ENCODE measurements at places on chromosomes 12 and 14.
A peak's percentile ranks its signal among the peaks of the same experiment; 100 is the strongest.

DNA sequence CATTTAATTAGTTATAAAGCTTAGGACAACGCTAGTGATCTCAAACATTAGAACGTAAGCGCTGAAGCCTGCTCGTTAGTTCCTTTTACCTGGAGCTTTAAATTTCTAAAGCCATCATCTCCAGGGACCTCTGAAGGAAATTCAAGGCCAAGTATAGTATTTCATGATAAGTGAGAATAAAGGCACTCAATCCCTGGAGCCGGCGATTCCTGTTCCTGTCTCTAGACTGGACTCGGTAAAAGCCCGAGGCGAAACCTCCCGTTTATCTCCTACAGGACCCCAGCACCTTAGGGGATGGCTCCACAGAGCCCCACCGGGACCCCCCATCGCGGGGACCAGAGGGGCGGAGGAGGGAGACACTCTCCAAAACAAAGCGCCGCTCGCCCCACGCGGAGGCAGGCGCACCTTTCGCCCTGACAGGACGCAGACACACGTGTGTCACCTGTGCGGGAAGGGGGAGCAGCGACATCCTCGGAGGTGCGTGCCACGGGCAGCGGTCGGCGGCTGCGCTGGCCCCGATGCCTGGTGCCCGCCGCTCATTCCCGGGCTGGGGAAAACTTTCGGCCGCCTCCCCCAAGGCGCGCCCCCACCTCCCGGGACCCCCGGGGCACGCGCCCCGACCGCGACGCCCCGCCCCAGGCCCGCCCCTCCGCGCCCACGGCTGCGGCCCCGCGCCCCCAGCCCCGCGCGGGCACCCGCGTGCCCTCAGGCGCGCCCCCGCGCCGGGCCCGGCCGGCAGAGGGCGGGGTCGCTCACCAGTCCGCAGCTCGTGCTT, 678 bp downstream of the RPS6KA5 start:
- no peaks in the 10 kb centered on the region for H3K27me3 ChIP-seq
- DNase-seq: no peak
- peak overlapping the region; percentile 84 for H3K27ac ChIP-seq
- peaks cover 14% of the 10 kb centered on the region for H3K4me1 ChIP-seq
- no peaks in the 10 kb centered on the region for H3K36me3 ChIP-seq

DNA sequence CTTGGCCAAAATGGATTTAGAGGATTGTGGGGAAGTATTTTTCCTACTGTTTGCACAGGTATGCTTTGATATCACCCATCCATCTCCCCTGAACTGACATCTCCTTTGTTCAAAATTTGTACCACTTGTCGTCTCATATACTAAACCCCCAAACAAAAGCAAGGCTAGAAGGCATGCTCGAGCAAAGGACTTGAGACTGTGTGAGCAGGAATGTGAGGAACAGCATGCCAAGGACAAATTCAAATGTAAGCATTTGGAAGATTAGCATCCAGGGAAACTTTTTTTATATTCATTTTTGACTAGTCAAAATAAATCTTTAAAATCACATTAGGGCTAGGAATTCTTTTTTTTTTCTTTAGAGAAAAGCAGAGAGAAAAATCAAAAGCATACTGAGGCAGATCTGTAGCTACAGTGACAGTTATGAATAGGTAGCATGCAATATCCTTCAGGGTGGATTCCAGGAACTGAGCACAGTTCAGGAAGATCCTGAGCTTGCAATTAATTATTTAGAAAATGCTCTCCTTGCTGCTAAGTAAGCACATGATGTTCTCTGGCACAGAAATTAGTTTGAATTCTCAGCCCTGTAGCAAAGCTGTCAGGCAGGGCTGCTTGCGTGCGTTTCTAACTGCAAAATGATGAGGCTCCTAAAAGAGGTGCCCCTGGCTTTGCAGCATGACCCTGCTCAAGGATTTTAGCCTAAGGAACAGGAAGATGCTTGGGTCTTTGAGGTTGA, 327.7 kb downstream of the LRIG3 start:
- H3K27me3 ChIP-seq: no peaks in the 10 kb centered on the region
- peak; percentile 44 for DNase-seq
- no peak overlapping the region for H3K4me3 ChIP-seq
- no peaks in the 10 kb centered on the region for H3K36me3 ChIP-seq

GRCh38 chr14:96631621-96632362, 129.6 kb downstream of the PAPOLA start:
- no peak overlapping the region for H3K4me3 ChIP-seq
- H3K4me1 ChIP-seq: no peaks in the 10 kb centered on the region
- H3K27ac ChIP-seq: no peak overlapping the region
- no peak for DNase-seq
- H3K27me3 ChIP-seq: no peaks in the 10 kb centered on the region

DNA sequence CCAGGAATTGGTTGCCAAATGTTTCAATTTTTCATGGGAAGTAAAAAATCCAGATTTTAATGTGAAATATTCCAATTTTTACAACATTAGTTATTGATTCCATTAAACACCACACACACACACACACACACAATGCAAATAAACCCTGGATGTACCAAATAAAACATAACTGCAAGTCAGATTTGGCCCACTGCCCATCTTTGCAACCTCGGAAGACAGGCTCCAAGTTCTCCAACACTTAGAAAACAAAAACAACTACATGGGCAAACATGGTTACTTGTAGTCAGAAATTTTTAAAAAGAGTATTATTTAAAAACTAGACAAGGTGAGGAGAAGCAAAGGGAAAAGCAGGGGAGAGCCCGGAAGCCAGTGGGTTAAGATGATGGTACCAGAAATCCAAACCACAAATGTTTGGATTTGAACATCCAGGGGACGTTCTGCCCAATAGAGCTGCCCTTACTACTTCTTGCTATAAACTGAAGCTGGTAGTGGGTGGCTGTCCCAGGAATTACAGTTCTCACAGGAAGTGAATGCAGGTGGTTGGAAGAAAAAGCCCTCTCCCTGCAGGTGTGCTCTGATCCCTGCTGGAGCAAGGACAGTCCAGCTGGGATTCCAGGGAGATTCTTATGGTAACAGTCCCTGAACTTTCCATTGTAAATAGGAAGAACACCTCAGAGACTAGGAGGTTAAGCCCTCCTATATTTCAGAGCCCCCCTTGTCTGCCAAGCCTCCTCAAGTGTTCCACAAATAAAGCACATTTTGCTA, 111.7 kb downstream of the SLC25A21 start:
- no peaks in the 10 kb centered on the region for H3K27me3 ChIP-seq
- no peak overlapping the region for H3K27ac ChIP-seq
- peaks cover 3% of the 10 kb centered on the region for H3K4me1 ChIP-seq
- no peak for DNase-seq
- H3K36me3 ChIP-seq: no peaks in the 10 kb centered on the region

- peak; percentile 90 for DNase-seq
- H3K36me3 ChIP-seq: no peaks in the 10 kb centered on the region
- peaks cover 4% of the 10 kb centered on the region for H3K4me1 ChIP-seq
- H3K4me3 ChIP-seq: no peak overlapping the region
- peak overlapping the region; percentile 20 for H3K27ac ChIP-seq
These were observed 46.5 kb downstream of the CCER1 start for GRCh38 chr12:90908465-90908864.

- H3K27ac ChIP-seq: no peak overlapping the region
- H3K27me3 ChIP-seq: no peaks in the 10 kb centered on the region
- H3K36me3 ChIP-seq: no peaks in the 10 kb centered on the region
- H3K4me3 ChIP-seq: no peak overlapping the region
- peaks cover 14% of the 10 kb centered on the region for H3K4me1 ChIP-seq
These were observed 13.5 kb upstream of the GOLGA5 start for GRCh38 chr14:92780444-92781232.

DNA sequence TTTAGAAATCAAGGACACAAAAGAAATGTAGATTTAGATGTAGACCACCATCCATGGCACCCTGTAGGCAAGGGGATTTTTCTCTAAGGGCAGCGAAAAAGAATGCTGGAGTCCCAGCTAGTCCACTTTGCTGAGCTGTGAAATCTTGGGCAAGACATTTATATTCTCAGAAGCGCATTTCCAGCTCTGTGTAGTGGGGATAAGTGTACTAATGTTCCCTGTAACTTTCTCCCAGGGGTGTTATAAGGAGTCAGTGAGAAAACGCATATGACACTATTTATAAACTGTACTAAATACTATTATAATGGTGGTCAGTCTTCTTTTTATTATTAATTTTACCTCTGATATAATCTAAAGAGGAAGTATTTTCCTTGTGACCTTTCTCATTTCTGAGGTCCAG, 133.4 kb upstream of the FRMD6 start:
- peaks cover 10% of the 10 kb centered on the region for H3K4me1 ChIP-seq
- DNase-seq: no peak

GRCh38 chr12:53868511-53868986, 70.1 kb upstream of the HOXC13 start:
- no peak for DNase-seq
- no peak overlapping the region for H3K4me3 ChIP-seq
- H3K27ac ChIP-seq: no peak overlapping the region
- no peaks in the 10 kb centered on the region for H3K4me1 ChIP-seq
- H3K27me3 ChIP-seq: peaks cover 10% of the 10 kb centered on the region
- H3K36me3 ChIP-seq: no peaks in the 10 kb centered on the region

- peak; percentile 88 for DNase-seq
- no peak overlapping the region for H3K4me3 ChIP-seq
- no peaks in the 10 kb centered on the region for H3K27me3 ChIP-seq
- peak overlapping the region; percentile 67 for H3K27ac ChIP-seq
These were observed 43.0 kb downstream of the NCOR2 start for GRCh38 chr12:124524231-124524925.

GRCh38 chr12:42284876-42285275, 41.0 kb downstream of the ZCRB1 start:
- H3K4me3 ChIP-seq: no peak overlapping the region
- peak; percentile 0 for DNase-seq
- peaks cover 4% of the 10 kb centered on the region for H3K27me3 ChIP-seq
- H3K4me1 ChIP-seq: no peaks in the 10 kb centered on the region
- H3K36me3 ChIP-seq: no peaks in the 10 kb centered on the region
- no peak overlapping the region for H3K27ac ChIP-seq

- H3K27me3 ChIP-seq: no peaks in the 10 kb centered on the region
- DNase-seq: no peak
- H3K4me3 ChIP-seq: no peak overlapping the region
- H3K27ac ChIP-seq: no peak overlapping the region
- H3K4me1 ChIP-seq: peaks cover 20% of the 10 kb centered on the region
- peaks cover 47% of the 10 kb centered on the region for H3K36me3 ChIP-seq
These were observed 7.0 kb downstream of the HNRNPA1 start for GRCh38 chr12:54287261-54288157.

GRCh38 chr12:111436811-111437210, 31.1 kb downstream of the SH2B3 start:
- H3K4me3 ChIP-seq: no peak overlapping the region
- H3K36me3 ChIP-seq: peaks cover 3% of the 10 kb centered on the region
- H3K27me3 ChIP-seq: no peaks in the 10 kb centered on the region
- peak overlapping the region; percentile 75 for H3K27ac ChIP-seq
- no peak for DNase-seq

- no peaks in the 10 kb centered on the region for H3K36me3 ChIP-seq
- H3K27ac ChIP-seq: no peak overlapping the region
- H3K4me1 ChIP-seq: peaks cover 4% of the 10 kb centered on the region
These were observed 54.3 kb downstream of the SLC41A2 start for GRCh38 chr12:104903648-104904423.

- H3K4me1 ChIP-seq: no peaks in the 10 kb centered on the region
- DNase-seq: peak; percentile 84
- H3K27ac ChIP-seq: no peak overlapping the region
- no peaks in the 10 kb centered on the region for H3K27me3 ChIP-seq
These were observed 275.6 kb downstream of the AACS start for GRCh38 chr12:125340791-125341190.

- H3K36me3 ChIP-seq: no peaks in the 10 kb centered on the region
- no peak overlapping the region for H3K4me3 ChIP-seq
- H3K27me3 ChIP-seq: no peaks in the 10 kb centered on the region
- DNase-seq: no peak
These were observed 1.7 kb downstream of the OTUB2 start for GRCh38 chr14:94027566-94028449.

GRCh38 chr14:101027291-101027690, 123.8 kb upstream of the RTL1 start:
- no peaks in the 10 kb centered on the region for H3K27me3 ChIP-seq
- no peak overlapping the region for H3K4me3 ChIP-seq
- no peak for DNase-seq

GRCh38 chr12:6839482-6840201, 1.1 kb upstream of the GNB3 start:
- no peak overlapping the region for H3K4me3 ChIP-seq
- H3K27me3 ChIP-seq: no peaks in the 10 kb centered on the region
- no peak overlapping the region for H3K27ac ChIP-seq
- no peaks in the 10 kb centered on the region for H3K4me1 ChIP-seq
- DNase-seq: no peak

DNA sequence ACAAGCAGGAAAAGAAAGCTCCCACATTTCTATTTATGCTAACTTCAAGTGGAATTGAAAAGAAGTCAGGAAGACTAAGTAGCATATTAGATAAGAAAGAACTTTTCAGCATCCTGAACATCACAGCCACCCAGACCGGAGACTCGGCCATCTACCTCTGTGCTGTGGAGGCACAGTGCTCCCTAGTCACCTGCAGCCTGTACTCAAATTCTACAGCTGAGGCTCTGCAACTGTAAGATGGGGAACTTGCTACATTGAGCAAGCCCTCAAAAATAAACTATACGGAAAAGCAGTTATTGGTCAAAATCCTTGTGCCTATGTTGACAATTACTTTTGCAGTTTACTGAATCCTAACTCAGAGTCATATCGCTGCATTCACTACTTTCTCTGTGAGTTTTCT, 361.9 kb downstream of the DAD1 start:
- no peaks in the 10 kb centered on the region for H3K27me3 ChIP-seq
- DNase-seq: no peak
- no peak overlapping the region for H3K27ac ChIP-seq
- no peak overlapping the region for H3K4me3 ChIP-seq
- H3K4me1 ChIP-seq: peaks cover 15% of the 10 kb centered on the region

- H3K27ac ChIP-seq: no peak overlapping the region
- H3K27me3 ChIP-seq: no peaks in the 10 kb centered on the region
- no peak for DNase-seq
- no peaks in the 10 kb centered on the region for H3K4me1 ChIP-seq
- no peak overlapping the region for H3K4me3 ChIP-seq
These were observed 106.9 kb upstream of the ANO4 start for GRCh38 chr12:100687686-100688085.

DNA sequence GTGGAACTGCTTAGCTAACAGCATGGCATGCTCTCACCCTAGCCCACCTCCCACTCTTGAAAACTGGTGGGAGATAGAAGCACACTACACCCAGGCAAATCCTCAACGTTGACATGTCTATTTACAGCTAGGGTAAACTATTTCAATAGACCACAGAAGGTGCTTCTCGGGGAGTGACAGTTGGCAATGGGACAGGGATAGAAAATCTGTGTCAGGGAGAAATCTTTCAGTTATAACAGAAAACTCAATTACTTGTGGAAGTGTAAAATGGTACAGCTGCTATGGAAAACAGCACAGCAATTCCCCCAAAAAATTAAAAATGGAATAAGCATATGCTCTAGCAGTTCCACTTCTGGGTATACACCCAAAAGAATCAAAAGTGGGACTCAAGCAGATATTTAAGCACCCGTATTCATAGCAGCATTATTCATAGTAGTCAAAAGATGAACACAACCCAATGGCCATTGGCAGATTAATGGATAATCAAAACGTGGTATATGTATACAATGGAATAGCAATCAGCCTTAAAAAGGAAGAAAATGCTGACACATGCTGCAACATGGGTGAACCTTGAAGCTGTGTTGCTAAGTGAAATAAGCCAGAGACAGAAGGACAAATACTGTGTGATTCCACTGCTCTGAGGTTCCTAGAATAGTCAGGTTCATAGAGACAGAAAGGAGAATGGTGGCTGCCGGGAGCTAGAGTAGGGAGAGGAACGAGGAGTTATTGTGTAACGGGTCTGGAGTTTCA, 92.5 kb downstream of the STAB2 start:
- no peak overlapping the region for H3K27ac ChIP-seq
- H3K4me3 ChIP-seq: no peak overlapping the region
- peaks cover 5% of the 10 kb centered on the region for H3K27me3 ChIP-seq
- no peaks in the 10 kb centered on the region for H3K36me3 ChIP-seq
- H3K4me1 ChIP-seq: no peaks in the 10 kb centered on the region
